ENCODE measurements at places on chromosomes 6 and 20.

GRCh38 chr6:127119102-127120022 is 891 bp downstream of the RSPO3 start:
- DNase-seq: no peak

- DNase-seq: no peak
These were observed 49.1 kb upstream of the PRDM1 start for GRCh38 chr6:106037060-106037459.

GRCh38 chr6:73955800-73956199 is 259.8 kb downstream of the CD109 start:
- no peak for DNase-seq

- DNase-seq: no peak
These were observed 476 bp downstream of the IGF2R start for GRCh38 chr6:159969204-159969912.

- no peak for DNase-seq
These were observed 46.4 kb upstream of the CCDC28A start for GRCh38 chr6:138727182-138727581.

- no peak for DNase-seq
These were observed 23.5 kb downstream of the PLEKHG1 start for GRCh38 chr6:150622941-150623874.

- no peak for DNase-seq
These were observed 23.0 kb upstream of the BMP5 start for GRCh38 chr6:55898342-55898741.

DNA sequence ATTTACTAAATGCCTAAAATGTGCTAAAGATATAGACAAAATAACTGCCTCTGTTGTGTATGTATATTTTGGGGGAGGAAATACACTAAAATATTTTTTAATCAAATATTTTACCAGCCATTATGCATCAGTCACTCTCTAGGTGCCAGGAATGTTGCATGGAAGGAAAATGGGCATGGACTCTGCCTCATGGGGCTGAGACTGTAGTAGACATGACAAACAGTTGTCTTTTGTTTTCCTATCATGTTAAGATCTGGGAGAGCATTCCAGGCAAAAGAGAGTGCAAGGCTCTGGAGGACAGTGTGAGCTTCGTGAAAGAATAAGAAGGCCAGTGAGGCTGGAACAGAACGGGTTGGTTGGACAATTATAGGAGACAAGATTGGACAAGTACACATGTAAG is 26.5 kb downstream of the HLA-DOB start:
- no peak for DNase-seq

- DNase-seq: no peak
These were observed 876.7 kb downstream of the HACE1 start for GRCh38 chr6:103983011-103983410.

GRCh38 chr6:167093922-167094432 is 28.9 kb upstream of the CCR6 start:
- no peak for DNase-seq

DNA sequence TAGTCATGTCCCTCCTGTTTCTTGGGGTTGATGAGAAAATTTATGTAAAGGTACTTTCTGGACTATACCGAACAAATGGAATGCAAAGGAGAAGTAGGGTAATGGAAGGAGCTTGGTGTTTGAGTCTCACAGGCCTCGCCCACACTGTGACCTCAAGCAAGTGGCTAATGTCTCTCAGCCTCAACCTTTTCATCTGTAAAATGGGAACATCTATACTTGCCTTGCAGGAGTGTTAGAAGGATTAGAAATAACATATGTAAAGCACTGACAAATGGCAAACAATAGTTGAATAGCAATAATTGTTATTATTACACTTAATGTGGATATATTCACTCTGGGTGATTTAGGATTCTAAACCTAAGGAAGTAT is 8.9 kb upstream of the PKIG start:
- no peak for DNase-seq

- DNase-seq: no peak
These were observed 369.3 kb downstream of the FARS2 start for GRCh38 chr6:5630636-5631035.

DNA sequence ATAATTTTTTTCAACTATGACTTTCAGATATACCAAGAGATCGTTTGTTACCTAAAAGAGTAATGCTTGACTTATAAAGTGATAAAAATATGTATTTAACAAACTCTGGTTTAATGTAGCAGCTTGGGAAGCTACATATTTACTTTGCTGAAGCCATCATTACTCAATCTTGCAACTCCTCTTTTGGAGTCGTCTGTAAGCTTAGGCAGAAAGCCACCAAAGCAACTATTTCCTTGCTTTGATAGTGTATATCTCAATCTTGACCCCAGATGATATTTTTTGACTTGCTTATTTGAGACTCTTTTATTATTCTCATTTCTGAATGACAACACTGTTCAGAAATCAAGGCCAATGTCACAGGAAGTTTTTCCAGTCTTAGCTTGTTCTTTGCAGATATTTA is 183.0 kb downstream of the SAMD5 start:
- no peak for DNase-seq

DNA sequence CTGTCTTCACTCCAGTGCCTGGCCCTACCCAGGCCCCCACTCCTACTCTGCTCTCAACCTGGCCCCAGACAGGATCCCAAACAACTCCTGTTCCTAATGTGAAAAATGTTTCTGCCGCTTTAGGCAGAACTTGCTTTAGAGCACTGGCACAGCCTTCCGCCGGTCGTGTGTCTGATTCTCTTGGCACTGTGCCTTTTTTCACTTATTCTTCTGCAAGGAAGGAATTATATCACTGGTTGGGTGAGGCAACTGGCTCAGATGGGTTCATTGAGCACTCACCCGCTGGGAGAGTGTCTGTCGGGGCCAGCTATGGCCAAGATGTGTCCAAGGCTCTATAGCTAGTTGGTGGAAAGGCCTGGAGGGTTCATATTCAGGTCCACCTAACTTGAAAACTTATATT is 33.6 kb upstream of the HLA-A start:
- no peak for DNase-seq

DNA sequence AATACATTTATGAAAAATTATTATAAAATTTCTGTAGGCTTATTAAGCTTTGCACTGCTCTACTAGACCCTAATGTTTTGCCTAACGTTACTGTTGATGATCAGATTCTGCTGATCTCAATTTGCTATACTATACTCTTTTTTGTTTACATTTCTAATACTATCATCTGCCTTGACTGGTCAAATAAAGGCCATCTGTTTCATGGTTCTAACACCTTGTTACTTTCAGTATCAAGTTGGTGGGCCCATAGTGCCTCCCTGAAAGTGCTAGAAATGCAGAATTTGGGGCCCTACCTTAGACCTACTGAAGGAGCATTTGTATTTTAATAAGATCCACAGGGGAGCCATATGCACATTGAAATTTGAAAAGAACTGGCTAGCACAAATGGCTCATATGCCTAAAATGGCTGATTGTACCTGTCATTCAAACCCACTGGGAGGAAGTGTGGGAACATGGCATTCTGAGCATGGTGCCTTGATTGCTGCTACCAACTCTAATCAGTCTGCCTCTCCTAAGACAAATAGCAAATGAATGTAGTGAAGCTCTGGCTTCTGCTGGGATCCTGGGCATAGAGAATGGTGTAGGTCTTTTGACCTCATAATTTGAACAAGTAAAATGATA is 199.1 kb upstream of the BTBD3 start:
- DNase-seq: no peak

- DNase-seq: no peak
These were observed 18.0 kb downstream of the FOXO3 start for GRCh38 chr6:108578595-108579327.

Measured in nucleus accumbens (tissue), 56 donors.